ENCODE measurements at places on chromosomes 7 and 10. TPM values are rescaled to one million over a fixed set of nuclear protein-coding genes. Genes with fewer than 3 reads are reported as not detected.

Gene AOAH
- 22.6 TPM for total RNA-seq

Gene OPALIN
- not detected for total RNA-seq

Gene CYP26C1
- 0.35 TPM for total RNA-seq

Gene PRRT4
- total RNA-seq = 3.7 TPM

Gene NKX1-2
- not detected for total RNA-seq

Gene ZNF485
- total RNA-seq = 3.5 TPM

Gene GFRA1
- total RNA-seq = 5.8 TPM

DNA sequence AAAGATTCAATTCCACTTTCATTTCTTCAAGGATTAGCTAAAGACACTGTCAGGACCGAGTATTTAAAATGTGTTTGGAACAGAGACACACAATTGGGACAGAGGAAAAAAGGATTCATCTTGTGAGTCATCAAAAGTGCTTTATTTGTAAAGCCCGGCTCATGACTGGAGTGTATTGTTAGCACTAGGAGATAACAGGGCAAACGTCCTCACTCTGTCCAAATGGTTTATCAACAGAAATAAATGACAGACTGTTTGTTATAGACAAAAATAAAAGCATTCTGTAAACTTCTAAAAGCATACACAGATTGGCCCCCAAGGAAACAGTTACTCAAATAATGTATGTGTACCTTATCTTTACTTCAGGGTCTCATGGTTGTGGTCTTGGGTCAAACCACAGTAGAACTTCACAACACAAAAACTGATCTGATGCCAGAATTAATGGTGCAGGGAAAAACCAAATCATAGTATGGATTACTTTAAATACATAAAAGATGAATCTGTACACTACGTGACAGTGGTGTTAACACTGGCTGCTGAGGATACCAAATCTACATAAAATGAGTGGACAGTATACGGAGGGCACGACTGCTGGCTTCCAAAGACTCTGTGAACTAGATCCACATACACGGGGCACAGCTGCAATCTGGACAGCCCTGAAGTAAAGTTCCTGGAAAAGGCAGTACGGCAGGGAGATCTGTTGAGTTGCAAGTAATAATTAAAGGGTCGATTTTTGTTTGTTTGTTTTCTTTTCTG, 179.4 kb downstream of the PIP4K2A start:
- DNase-seq = no peak

DNA sequence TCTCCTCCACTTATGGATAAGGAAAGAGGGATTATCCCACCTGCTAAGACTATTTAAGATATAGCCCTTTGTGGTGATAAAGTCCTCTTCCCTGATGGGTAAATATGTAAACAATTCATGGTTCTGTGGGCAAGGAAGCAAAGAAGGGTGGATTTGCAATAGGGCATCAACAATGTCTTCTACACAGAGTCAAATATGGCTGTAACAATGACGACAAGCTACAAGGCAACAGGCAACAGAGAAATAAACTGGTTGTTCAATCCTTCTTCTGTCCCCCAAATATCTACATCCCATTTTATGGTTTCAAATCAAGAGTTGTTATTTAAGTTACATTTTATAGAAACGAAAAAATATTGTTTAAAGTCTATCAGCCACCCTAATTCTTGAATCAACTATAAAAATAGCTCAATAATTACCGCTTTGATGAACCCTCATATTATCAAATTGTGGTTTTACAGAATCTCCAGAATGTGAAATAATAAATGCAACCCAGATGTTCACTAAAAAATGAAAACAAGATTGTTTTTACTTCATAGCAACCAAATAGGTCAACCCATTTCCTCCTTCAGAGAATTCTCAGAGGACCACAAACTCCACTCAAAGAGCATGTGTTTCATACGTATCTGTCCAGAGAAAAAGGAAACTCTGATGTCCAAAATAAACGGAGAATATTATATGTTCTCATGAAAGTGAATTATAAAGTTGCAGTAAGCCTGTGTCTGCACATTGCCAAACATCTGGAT, 13.8 kb downstream of the CYTH3 start:
- DNase-seq = no peak

DNA sequence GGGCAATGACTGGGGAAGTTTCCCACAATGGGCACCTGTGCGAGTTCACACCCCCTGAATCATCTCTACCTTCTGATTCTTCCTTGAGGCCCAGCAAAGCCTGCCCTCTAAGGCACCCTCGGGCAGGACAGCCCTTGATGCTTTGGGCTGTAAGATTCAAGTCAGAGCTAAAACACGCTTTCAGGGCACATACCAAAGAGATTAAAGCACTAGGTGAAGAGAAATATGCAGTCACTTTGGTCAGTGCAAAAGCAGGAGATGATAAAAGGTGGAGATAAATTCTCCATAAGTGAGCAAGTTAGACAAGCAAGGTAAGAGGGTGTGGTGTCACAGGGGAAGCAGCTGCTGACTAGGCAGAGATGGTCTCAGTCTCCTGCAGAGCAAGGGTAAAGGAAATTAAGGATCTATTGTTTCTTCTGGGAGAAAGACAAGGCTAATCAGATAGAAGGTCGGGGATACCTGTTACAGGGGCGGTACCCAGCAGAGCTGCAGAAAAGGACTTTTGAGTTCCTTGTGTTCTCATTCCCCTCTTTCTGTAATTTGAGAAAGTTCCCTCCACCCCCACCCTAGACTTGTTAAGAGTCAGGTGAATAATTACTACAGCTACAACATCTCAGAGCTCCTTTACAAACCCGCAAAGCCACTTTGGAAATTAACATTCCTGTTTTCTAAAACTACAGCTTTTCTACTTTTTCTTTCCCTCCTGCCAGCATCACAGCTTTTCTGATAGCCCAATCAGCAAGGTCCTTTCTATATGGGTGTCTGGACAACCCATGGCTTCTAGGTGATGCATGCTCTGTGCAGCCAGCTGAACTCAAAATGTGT, 26.4 kb downstream of the PDLIM1 start:
- DNase-seq = no peak

- no peak for DNase-seq
Measured at GRCh38 chr7:5477126-5477525, 53.5 kb upstream of the TNRC18 start.

GRCh38 chr7:351681-352480, 61.9 kb downstream of the FOXL3 start:
- DNase-seq = no peak

DNA sequence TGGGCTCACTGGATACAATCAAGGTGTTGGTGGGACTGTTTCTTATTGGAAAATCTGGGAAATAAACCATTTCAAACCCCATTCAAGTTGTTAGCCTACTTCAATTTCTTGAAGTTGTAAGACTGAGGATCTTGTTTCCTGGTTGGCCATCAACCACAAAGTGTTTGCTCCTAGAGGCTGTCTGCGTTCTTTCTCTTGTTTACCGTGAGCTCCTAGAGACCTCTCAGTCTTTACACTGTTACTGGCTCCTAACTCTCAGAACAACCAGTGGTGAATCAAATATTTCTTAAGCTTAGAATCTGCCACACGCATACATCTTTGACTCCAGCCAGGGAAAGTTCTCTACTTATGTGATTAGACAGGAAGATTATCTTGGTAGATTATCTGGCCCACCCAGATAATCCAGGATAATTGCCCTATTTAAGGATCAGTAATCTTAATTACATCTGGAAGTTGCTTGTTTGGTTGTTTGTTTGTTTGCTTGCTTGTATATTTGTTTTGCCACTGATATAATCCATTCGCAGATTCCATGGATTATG, 798.7 kb downstream of the IPMK start:
- no peak for DNase-seq

GRCh38 chr7:152640829-152641228, 35.1 kb downstream of the XRCC2 start:
- DNase-seq = no peak

DNA sequence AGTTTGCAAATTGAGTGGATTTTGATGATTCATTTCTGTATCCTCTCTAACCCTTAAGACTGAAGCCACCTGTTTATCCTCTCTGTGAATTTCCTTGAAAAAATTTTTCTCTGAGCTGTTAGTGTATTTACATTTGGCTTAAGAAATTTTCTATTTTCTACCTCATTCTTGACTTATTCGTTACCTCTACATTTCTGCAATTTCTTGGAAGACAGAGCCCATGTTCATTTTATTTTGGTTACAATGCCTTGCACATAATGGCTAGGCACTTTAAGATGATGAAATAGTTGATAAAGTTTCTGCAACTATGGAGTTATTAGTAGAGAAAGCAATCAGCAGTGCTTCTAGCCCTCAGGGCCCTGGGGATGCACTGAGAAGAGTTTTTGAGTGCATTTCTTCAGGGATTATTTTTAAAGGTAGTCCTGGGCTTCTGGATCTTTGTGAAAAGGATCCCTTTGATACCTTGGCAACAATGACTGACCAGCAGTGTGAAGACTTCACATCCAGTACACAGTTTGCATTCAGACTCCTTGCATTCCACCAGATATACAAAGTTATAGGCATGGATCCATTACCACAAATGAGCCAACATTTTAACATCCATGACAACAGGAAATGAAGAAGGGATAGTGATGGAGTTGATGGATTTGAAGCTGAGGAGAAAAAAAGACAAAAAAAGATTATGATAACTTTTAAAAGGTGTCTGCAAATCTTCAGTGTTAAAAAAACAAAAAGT, 68.2 kb downstream of the CH25H start:
- DNase-seq = no peak

Data from thoracic aorta (tissue), 2 donors.